Coronary artery (tissue), 2 donors: ENCODE measurements at places on chromosomes 12 and 14.

DNA sequence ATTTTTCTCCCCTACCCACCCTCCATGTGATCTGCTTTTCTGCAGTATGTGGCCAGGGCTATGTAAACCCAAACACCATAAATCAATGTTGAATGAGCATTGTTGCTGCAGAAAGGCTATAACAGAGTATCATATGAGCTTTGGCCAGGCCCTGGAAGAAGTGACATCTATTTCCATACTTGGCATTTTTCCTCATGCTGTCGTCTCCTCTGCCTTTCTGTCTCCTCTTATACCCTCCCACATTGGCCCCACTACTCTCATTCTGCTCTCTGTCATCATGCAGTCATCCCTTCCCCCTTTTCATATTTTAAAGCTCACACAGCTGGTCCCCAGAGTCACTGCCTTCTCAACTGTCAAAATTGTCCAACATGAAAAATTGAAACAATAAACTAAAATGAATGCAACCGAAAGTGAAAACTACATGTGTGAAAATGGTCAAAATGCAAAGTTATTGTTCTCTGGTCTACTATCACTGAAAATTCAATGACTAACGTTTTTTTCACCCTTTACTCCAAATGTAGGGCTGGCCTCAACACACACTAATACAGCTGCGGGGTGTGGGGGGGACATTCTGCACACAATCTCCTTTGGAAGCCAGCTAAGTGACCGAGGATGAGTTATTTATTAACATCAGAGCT, 290.7 kb upstream of the TMPO start:
- DNase-seq = no peak

- no peak for DNase-seq
Observed at GRCh38 chr14:70140614-70141013, 48.1 kb downstream of the SLC8A3 start.

DNA sequence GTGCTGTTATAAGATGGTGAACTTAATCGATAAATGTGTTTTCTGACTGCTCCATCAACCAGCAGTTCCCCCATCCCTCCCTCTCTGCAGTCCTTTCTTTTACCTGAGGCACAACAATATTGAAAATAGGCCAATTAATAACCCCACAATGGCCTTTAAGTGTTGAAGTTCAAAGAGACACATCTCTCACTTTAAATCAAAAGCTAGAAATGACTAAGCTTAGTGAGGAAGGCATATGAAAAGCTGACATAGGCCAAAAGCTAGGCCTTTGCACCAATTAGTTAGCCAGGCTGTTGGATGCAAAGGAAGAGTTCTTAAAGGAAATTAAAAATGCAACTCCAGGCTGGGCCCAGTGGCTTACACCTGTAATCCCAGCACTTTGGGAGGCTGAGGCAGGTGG, 43.7 kb downstream of the SAV1 start:
- no peak for DNase-seq

- no peak for DNase-seq
Observed at GRCh38 chr14:105071326-105071725, 6.1 kb upstream of the GPR132 start.

- DNase-seq = peak; percentile 54
Observed at GRCh38 chr14:101246894-101247841, 314.1 kb upstream of the DIO3 start.

DNA sequence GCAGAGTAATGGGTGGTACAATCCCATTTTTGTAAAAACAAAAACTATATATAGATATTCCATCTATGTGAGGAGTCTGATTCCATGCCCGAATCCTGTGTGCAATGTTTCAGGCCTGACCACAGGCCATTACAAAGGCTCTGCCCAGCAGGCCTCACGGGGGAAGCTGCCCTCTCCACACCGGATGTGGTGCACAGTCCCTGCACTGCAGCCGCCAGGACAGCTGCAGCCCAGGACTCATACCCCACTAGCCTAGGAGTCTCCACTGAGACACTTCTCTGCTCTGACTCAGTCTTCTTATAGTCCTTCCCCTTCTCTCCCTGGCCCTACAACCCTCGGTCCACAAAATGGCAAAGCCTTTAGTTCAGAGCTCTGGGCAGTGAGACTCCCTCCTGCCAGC, 190.4 kb downstream of the PPM1H start:
- no peak for DNase-seq

- no peak for DNase-seq
Observed at GRCh38 chr12:110689281-110690126, 589 bp upstream of the HVCN1 start.

DNA sequence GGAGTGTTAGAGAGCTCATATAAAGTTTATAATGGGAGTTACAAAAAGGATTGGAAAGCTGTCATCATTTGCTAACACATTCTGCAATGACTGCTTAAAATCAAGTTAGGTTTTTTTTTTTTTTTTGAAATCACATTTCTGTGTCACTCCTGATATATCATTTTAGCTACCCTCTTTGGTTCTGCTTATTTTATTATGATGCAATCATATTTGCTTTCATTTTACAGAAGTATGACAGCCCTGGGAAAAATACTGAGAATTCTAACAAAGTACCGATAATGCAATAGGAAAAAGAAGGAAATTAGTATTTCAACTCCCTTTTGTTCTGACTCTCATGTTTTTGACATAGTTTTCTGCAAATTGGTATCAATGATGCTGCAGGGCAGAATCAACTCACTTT, 71.6 kb upstream of the MDGA2 start:
- DNase-seq = no peak

GRCh38 chr12:1262011-1262410, 271.0 kb downstream of the ERC1 start:
- DNase-seq = no peak

DNA sequence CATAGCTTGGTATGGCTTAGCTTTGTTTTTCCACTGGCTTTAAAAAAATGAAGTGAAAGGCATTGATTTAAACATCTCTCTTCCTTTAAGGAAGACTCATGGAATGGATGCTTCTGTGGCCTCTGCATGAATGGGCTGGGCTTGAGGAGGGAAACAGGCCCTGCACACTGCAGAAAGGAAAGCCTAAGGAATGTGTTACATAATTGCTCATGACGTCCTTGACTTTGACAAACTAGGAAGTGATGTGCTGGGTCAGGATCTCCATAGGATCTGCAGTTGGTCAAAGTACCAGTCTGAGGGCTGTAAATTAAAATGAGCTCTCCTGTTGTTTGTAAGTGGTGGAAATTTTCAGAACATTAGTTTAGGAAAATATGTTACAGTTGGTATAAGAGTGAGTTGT, 12.7 kb downstream of the SAMD4A start:
- no peak for DNase-seq

DNA sequence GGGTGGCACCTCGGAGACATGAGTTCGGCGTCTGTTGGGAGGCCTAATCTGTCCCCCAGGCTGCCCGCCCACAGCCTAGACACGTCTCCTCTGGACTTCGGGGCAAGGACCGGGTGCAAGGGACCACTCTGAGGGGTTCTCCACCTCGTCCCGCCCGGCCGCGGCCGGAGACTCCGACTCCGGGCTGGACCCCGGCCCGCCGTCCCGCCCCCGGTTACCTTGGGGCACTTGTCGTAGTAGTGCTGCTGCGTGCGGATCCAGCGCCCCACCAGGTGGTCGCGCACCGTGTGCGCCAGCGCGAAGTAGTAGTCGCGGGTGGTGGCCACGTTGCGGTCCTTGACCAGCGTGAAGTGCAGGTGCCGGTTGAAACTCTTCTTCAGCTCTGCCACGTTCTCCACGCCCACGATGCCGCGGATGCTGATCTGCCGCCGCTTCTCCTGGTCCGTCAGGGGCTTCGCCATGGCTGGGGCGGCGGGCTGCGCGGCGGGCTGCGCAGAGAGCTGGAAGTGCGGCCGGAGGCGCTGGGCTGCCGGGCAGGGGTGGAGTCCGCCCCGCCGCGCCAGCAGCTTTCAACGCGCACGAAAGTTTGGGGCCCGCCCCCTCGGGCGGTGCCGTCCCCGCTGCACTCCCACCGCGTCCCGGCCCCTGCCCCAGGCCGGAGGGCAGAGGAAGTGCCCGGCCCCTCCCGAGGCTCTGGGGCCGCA, at the start of gene PYGL:
TSS of gene PYGL (minus strand) at position 541 of the 704 bp plus-strand sequence. CDS start at position 461, 80 bp downstream.
- peak; percentile 81 for DNase-seq

- no peak for DNase-seq
Observed at GRCh38 chr14:31441273-31442111, 15.8 kb downstream of the DTD2 start.

GRCh38 chr14:97703006-97703760, 906.0 kb downstream of the VRK1 start:
- DNase-seq = no peak

DNA sequence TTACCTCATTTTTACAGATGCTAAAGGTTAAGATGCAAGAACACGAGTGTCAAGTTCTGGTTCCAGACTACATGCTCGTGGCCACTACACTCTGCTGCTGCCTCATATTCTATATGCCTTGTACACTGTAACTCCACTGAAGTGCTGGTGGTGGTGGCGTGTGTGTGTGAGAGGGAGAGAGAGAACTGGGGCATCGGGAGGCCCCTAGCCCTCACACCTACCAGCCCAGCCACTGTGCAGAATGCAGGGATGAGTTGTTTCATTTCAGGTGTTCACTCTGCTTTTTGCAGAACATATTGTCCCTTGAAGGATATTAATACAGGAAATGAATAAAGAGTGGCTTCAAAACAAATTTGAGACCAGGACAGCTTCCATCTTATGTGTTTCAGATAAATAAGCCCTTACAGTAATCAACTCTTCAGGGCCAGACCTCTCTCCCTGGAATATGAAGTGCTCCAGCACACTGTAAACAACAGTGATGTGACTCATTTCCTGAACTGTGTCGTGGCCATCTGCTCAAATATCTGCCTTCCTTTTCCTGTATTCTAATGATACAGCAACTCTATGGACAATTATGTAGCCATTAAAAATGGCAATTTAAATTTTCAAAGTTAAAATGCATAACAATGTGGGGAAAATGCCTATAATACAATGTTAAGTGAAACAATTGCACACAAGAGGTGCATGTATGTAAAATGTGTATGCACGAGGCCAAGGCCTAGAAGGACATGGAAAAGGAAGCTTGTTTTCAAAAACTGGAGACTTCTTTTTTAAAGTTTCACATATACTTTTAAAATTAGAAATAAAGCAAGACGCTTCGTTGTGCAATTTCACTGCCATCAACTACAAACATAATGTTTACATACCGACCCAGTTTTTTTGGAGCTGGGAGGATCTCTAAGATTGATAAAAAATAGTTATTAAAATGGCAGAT, 215.4 kb downstream of the PELI2 start:
- DNase-seq = no peak

GRCh38 chr12:111868676-111869588, 26.9 kb downstream of the MAPKAPK5 start:
- no peak for DNase-seq

DNA sequence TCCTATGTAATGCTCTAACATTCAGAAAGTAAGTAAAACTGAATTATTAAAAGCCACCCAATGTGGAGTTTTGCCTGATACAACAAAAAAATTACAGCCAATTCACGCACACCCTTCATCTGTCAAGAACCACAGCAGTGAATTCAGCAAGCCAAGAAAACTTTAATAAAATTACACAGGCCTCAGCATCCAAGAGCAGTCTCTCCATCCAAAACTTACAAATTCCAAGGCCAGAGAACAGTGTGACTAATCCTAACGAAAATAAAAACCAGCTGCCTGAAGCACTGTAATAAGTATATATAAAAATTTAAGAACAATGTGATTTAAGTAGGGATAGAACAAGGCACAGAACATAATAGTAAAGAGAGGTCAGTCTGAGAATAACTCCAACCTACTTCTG, 54.2 kb downstream of the SIX6 start:
- no peak for DNase-seq

- no peak for DNase-seq
Observed at GRCh38 chr14:62557416-62557815, 487.8 kb downstream of the KCNH5 start.

DNA sequence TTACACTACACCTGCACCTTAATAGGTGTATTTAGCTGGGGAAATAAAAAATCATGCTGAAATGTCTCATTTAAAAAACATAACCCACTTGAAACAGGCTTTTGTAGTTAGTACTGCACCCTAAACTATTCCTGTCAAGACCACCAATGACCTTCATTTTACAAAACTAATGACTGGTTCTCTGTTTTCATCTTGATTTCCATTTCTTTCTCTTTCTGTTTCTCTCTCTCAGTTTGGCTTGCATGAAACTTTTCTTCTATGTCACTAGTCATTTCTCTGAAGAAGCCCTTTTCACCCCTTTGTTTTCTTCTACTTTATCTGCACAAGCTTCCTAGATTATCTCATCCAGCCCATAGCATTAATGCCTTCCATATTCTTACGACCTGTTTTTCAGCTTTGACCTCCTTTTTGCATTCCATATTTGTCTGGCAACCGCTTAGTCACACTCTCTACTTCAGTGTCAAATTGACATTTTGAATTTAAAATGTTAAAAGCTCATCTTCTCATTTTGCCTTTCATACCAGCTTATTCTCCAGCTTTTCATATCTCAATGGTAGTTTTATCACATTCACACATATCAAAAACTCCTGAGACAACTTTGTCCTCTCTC, 32.7 kb upstream of the KLRF1 start:
- DNase-seq = no peak

GRCh38 chr12:92008345-92008744, 137.3 kb downstream of the BTG1 start:
- DNase-seq = no peak

- peak; percentile 67 for DNase-seq
Observed at GRCh38 chr12:53174881-53175491, 5.5 kb upstream of the ZNF740 start.
